Activated CD4-positive, alpha-beta T cell treated with anti-CD3 and anti-CD28 coated beads for 36 hours (primary cell): ENCODE measurements at places on chromosomes 3 and 15. TPM values are rescaled to one million over a fixed set of nuclear protein-coding genes. Genes with fewer than 3 reads are reported as not detected.

Gene HHLA2
- total RNA-seq = 0.27 TPM

Gene RGMA
- 0.11 TPM for total RNA-seq

Gene PLD1
- 1.2 TPM for total RNA-seq

Gene ACTRT3
- total RNA-seq = 0.40 TPM

Gene NLGN1
- total RNA-seq = not detected

Gene MAPK6
- total RNA-seq = 27.3 TPM

Gene CCDC174
- total RNA-seq = 16.2 TPM

Gene LINS1
- 43.8 TPM for total RNA-seq

Gene TRH
- total RNA-seq = not detected

Gene ARNT2
- total RNA-seq = 0.19 TPM

Gene BTBD1
- total RNA-seq = 77.6 TPM

Gene PRC1
- 111 TPM for total RNA-seq

Gene NMB
- total RNA-seq = 2.7 TPM

Gene VWA5B2
- total RNA-seq = not detected

Gene IMPG2
- total RNA-seq = 0.14 TPM

Gene DUOXA1
- 0.19 TPM for total RNA-seq

Gene GOLGA8K
- total RNA-seq = 0.25 TPM

Gene ST3GAL6
- not detected for total RNA-seq

Gene ACAN
- total RNA-seq = not detected

Gene CSPG5
- 0.78 TPM for total RNA-seq

Gene MYL3
- not detected for total RNA-seq

Gene SPATA12
- total RNA-seq = not detected

Gene TBC1D23
- 19.4 TPM for total RNA-seq

Gene DZIP1L
- not detected for total RNA-seq

Gene SLC7A14
- not detected for total RNA-seq

Gene VGLL3
- not detected for total RNA-seq

Gene OSBPL10
- total RNA-seq = 11.2 TPM

Gene C3orf49
- total RNA-seq = not detected

Gene TGM5
- not detected for total RNA-seq

Gene FYTTD1
- total RNA-seq = 20.7 TPM

Gene SLC6A6
- 51.7 TPM for total RNA-seq

Gene CAMP
- total RNA-seq = not detected

Gene CPNE9
- total RNA-seq = 0.30 TPM

Gene HTD2
- total RNA-seq = 2.3 TPM

Gene OR5H6
- not detected for total RNA-seq

Gene EAF1
- total RNA-seq = 21.2 TPM

Gene SERF2
- 718 TPM for total RNA-seq

Gene BSN
- total RNA-seq = 0.11 TPM

Gene C3orf85
- total RNA-seq = not detected

Gene CDC25A
- 33.9 TPM for total RNA-seq

Gene ARPIN
- not detected for total RNA-seq

Gene GRM7
- total RNA-seq = not detected

Gene ZSCAN29
- 20.8 TPM for total RNA-seq

Gene KCNH8
- not detected for total RNA-seq

Gene C3orf52
- 8.7 TPM for total RNA-seq

Gene TGM4
- not detected for total RNA-seq

Gene UTS2B
- total RNA-seq = not detected

Gene ISL2
- 0.25 TPM for total RNA-seq

Gene SLC38A3
- total RNA-seq = 0.12 TPM

Gene SAXO2
- total RNA-seq = 6.9 TPM

Gene SNRPN
- total RNA-seq = 70.3 TPM

Gene SLC2A2
- total RNA-seq = not detected

Gene ITIH3
- not detected for total RNA-seq

Gene CYP8B1
- not detected for total RNA-seq

Gene IGSF11
- total RNA-seq = 0.09 TPM

Gene RETNLB
- not detected for total RNA-seq

Gene LDHAL6B
- total RNA-seq = not detected

Gene ALG1L2
- total RNA-seq = 0.71 TPM

Gene CHRM5
- total RNA-seq = not detected
